ENCODE measurements at places on chromosomes 6 and 20. TPM values are rescaled to one million over a fixed set of nuclear protein-coding genes. Genes with fewer than 3 reads are reported as not detected.

The RIPPLY2 gene
- 0.66 TPM for total RNA-seq

DNA sequence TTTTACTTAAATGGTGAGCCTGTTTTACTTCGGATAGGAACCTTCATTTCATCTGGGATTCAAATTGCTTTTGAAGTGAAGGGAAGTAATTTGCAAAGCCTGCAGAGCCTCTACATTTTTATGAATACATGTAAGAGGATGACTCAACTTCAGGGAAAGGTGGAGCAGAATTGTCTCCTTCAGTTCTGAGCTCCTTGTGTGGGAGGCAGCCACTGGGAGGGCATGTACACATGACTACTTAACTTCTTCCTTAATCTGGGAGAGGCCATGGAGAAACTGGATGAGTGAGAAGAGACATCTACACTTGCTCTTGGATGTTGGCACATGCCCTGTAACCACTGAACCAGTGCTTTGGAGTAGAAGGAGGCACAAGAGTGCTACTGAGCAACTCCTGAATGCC lies 145.1 kb upstream of the NRSN1 start:
- DNase-seq: no peak

GRCh38 chr6:132495604-132496079 lies 17.3 kb downstream of the STX7 start:
- no peak for DNase-seq

DNA sequence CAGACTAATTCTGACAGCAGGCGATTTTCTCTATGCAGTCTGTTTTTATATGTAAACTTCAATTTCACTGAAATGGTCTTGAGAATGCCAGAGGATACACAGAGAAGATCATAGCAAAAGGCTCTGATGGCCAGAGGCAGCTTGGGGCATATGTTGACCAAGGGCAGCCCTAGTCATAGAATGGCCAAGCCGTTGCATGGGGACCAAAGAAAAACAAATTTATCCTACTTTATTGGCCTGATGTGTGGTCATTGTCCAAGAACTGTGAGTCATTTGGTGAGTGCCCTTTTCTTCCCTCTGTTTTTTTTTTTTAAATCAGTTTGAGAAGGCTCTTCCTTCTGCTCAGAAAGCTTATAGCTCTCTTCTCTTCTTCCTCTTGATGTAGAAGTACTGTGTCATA lies 5.8 kb downstream of the HDGFL1 start:
- no peak for DNase-seq

DNA sequence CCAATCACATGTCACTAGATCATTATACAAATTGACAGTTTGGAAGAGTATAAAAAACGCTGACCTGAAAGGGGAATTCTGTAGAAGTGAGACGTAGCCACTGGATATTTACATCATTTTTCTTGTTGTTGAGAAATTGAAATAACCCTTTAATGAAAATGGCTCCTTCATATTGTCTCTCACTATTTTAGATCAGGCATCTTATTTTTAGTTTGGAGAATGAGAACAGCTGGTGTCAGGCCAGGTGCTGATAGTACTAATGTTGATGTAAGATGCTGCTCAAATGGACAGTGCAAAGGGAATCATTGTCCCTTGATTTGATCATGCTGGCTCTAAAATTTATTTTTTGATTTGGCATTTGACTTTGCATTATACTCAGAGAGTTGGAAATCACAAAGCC lies 17.4 kb downstream of the NKAIN2 start:
- no peak for DNase-seq

- DNase-seq: no peak
Measured at GRCh38 chr6:167428664-167429333, 103.9 kb downstream of the TTLL2 start.

DNA sequence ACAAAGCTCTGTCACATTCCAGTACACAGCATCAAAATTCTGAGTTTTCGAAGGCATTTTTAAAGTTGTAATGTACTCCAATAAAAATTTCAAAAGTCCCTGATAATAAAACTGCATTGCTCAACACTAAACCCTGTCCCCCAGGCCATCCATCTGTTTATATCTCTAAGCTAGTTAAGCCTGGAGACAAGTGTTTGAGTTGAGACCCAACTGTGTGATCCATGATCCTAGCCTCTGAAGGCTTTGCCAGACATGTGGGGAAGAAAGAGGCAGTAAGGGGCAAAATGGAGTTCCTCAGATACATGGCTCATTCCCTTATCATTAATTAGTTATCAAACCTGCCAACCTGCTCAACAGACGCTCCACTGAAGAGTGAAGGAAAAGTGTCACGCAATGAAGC lies 198.4 kb downstream of the ISM1 start:
- no peak for DNase-seq

- DNase-seq: no peak
Measured at GRCh38 chr20:46433051-46433450, 26.6 kb upstream of the ELMO2 start.

- no peak for DNase-seq
Measured at GRCh38 chr6:6811128-6812009, 222.8 kb downstream of the LY86 start.

DNA sequence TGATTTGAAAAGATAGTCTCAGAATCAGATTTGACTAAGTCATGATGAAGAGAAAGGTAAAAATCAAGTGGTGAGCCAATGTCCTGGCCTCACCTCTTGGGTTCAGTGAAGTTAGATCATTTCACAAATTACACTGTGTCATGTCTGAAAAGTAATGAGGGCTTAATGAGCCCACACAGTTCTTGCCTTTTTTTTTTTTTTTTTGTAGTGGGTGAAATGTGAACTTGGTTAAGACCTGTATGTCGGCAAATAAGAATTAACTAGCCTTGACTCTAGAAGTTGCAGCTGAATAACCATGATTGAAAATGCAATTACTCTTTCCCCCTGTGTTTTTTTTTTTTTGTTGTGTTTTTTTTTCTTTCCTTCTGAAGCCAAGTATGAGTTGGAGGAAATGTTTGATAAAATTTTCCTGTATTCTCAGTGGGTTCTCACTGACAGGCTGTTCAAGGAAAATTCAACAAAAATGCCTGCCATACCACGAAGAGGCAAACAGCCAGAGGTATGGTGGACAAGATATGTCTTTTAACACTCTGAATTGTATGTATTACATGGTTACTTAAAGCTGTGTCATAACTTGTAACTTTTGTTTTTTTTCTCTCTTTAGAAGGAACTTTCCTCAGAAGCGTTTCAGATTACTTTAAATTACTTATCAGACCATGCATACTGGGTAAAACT lies 135.2 kb upstream of the MLIP start:
- no peak for DNase-seq

The PLA2G7 gene
- 0.26 TPM for total RNA-seq

DNA sequence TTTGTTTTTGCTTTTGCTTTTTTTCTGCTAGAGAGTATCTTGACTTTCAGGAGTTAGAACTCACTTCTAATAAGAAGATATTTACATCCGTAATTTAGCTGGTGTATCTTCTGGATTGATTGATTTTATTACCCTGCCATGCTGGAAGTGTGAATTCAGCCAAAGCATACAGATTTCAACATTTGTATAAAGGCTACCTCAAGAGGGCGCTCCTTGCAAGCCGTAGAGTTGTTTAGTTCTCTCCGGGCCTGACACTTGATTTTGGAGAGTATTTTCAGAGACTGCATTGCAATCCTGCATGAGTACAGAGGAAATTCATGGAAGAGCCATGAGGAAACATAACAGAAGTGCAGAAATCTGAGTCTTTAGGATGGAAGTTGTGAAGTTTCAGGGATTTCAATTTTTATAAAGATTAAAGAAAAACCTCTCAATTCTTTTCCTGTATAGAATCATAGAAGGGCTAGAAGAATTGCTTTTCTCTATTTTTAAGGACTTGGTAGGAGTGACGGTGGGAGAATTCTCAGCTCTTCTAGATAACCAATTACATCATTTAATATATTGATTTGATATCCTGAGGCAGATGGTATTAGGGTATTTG lies 66.7 kb upstream of the TIAM2 start:
- peak; percentile 74 for DNase-seq

The MAPK13 gene
- 2.0 TPM for total RNA-seq

GRCh38 chr20:48060841-48061720 lies 275.8 kb upstream of the SULF2 start:
- DNase-seq: no peak

DNA sequence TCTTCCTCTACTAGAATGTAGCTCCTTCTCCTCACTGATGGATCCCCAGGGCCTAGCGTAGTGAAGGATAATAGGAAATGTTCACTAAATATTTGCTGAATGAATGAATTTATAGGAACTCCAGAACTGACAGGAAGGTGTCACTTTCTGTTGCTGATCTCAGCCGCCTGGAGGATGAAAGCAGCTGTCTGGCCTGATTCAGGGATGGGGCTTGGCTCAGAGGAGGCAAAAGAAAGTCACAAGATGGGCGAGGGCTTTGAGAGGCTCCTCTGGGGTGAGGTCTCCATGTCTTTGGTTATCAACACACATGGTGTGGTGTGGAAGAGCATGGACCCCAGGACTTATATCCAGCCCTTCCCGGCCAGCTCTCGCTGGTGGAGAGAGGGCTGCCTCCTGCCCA lies 11.5 kb upstream of the CCDC167 start:
- DNase-seq: no peak

The OLIG3 gene
- 0.14 TPM for total RNA-seq

DNA sequence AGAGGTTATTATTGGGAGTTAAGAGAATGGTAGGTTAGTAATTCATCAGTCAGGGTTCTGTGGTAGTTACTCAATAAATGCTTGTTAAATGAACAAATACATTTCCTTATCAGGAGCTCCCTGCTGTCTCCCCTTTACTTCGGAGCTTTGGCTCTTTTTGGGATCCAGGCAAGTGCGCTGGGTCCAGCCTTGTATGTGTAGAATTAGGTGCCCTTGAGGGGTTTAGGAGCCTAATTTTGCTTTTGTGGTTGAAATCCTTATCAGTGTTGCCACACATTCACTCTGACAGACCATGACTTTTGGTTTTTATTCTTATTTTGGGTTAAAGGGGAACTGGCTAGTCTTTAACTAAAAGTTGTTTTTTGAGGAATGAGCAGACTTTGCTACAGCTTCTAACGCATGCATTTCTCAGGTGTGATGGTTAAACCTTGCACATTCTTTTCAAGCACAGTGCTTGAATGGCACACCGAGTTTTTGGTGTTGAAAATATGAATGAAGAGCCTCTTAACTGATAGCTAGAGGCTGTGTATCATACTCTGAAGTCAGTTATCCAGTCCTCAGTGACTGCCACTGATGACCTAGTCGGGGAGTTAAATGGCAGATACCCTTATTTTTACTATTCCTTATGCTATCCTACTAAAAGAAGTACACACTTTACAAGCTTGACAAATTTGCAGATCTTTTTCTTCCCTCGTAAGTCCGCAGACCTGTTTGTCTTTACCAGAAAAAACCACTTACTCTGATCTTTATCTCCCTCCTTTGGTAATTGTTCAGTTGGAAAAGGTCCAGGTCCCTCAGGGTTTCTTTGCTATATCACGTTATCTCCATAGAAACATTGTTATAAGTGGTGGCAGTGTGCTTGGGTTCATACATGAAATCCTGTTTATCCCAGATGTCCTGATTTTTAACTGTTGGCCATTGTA lies 50.7 kb upstream of the PLCG1 start:
- DNase-seq: no peak

- DNase-seq: no peak
Measured at GRCh38 chr6:132814716-132815570, 574 bp downstream of the RPS12 start.
